ENCODE measurements at places on chromosomes 5 and 9.

DNA sequence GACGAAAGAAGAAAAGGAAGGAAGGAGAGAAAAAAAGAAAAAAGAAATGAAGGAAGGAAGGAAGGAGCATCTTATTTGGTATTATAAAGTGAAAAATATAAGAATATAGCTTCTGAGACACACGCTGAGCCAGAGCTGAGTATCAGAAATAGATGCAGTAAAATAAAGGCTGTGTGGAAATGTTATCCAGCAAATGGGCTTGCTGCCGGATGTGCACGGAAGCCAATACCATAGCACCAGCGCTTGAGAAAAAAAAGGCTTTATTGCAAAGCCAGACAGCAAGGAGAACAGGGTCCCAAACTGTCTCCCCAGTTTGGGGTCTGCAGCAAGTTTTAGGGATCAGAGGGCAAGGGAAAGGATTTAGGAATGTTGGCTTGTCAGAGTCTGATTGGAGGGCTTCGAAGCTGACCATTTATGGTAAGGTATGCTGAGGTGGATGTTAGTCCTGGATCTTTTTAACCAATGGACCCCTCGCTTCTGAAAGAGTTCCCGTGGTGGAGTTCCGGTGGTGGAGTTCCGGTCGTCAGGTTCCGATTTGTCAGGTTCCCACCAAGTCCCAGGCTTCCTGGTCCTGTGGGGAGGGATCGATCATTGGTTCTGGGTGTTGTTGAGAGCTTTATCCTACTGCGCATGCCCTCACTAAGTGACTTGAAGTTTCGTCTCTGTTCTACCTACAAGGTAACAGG is 70.4 kb downstream of the SFXN1 start:
- H3K27ac ChIP-seq: no peak overlapping the region
- no peaks in the 10 kb centered on the region for H3K4me1 ChIP-seq
- H3K4me3 ChIP-seq: no peak overlapping the region
- H3K27me3 ChIP-seq: peaks cover 16% of the 10 kb centered on the region
- H3K36me3 ChIP-seq: no peaks in the 10 kb centered on the region

DNA sequence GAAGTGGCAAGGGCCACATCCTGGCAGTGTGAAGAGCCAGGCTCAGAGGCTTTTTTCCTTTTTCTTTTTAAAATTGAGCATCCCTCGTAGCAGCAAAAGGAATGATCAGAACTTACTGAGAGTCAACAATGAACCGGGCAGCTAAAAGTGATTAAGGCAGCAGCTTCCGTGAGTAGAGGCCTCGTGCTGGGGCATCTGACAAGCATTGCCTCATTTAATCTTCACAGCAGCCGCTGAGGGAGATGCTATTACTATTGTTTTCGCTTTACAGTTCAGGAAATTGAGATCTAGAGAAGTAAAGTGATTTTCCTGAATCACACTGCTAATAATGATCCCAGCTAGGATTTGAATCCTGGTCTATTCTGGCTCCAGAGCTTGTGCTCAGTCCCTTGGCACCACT is 30.7 kb upstream of the PTGS1 start:
- H3K4me3 ChIP-seq: no peak overlapping the region
- DNase-seq: no peak
- peaks cover 7% of the 10 kb centered on the region for H3K4me1 ChIP-seq
- no peaks in the 10 kb centered on the region for H3K36me3 ChIP-seq
- H3K27me3 ChIP-seq: peaks cover 17% of the 10 kb centered on the region

GRCh38 chr9:4857163-4857810 is 64.5 kb downstream of the RCL1 start:
- no peak overlapping the region for H3K4me3 ChIP-seq
- H3K4me1 ChIP-seq: peaks cover 26% of the 10 kb centered on the region
- DNase-seq: no peak
- no peaks in the 10 kb centered on the region for H3K27me3 ChIP-seq
- H3K27ac ChIP-seq: no peak overlapping the region

- H3K4me3 ChIP-seq: no peak overlapping the region
- H3K4me1 ChIP-seq: peaks cover 7% of the 10 kb centered on the region
- no peak for DNase-seq
- no peaks in the 10 kb centered on the region for H3K27me3 ChIP-seq
- H3K36me3 ChIP-seq: no peaks in the 10 kb centered on the region
- H3K27ac ChIP-seq: no peak overlapping the region
These were observed 339.0 kb upstream of the KIF2A start for GRCh38 chr5:61966997-61967396.

DNA sequence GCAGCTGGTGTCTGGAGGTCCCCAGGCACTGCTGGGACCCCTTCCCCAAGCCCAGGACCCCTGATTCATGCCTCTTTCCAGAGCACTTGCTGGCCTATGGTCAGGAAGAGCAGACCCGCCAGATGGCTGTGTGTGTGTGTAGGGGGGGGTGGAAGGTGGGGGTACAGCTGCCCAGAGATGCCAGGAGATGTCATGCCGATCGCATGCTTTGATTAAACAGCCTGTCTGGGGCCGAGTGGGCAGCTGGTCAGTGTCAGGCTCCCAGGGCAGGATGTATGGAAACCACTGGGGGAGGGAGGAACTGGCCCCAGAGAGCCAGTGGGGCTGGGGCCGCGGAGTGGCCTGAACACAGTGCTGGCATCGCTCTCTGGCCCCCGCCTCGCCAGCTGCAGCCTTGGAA is 23.7 kb downstream of the RXRA start:
- no peaks in the 10 kb centered on the region for H3K36me3 ChIP-seq
- H3K27me3 ChIP-seq: peaks cover 3% of the 10 kb centered on the region
- DNase-seq: no peak
- no peak overlapping the region for H3K27ac ChIP-seq
- H3K4me1 ChIP-seq: no peaks in the 10 kb centered on the region

DNA sequence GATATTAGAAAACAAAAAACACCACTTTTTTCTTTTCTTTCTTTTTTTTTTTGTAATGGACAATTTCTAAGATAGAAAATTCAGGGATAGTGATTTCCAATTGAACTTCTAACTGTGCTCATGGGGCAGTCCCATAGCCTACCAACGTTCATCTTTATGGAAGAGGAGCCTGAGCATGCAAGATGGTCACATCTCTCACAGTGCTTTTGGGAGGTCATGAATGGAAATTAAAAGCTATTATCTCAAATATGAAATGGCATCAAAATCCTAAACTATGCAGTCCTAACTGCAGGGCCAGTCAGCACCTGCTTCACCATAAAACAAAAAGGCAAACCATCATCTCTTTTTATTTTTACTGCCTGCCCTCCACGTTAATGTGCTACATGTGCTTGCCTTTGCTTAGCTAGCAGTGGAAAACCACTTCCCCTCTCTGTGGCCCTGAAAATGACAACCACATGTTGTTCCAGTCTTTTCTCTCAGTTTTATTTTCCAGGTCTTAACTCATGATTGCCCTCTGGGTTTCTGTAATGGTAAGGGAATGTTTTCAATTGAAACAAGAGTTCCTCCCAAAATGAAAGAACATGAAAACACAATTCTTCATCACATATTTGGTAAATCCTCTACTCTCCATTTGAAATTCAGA is 16.7 kb downstream of the IFNB1 start:
- peak; percentile 62 for DNase-seq
- peak overlapping the region; percentile 18 for H3K4me3 ChIP-seq
- no peaks in the 10 kb centered on the region for H3K36me3 ChIP-seq

DNA sequence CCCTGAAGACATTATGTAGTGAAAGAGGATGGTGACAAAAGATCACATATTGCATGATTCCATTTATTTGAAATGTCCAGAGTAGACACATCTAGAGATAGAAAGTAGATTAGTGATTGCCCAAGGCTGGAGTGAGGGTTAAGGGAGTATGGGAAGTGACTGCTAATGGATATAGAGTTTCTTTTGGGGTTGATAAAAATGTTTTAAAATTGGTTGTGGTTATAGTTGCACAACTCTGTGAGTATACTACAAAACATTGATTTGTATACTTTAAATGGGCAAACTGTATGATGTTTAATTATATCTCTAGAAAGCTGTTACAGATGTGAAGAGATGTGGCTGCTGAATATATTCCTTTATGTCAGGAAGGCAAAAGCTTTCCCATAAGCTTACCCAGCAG is 202.8 kb downstream of the CCDC171 start:
- H3K27ac ChIP-seq: no peak overlapping the region
- H3K27me3 ChIP-seq: peaks cover 4% of the 10 kb centered on the region
- no peak overlapping the region for H3K4me3 ChIP-seq

- DNase-seq: no peak
- H3K4me1 ChIP-seq: peaks cover 78% of the 10 kb centered on the region
- H3K27ac ChIP-seq: peak overlapping the region; percentile 86
- peak overlapping the region; percentile 18 for H3K4me3 ChIP-seq
- peaks cover 7% of the 10 kb centered on the region for H3K36me3 ChIP-seq
These were observed 6.0 kb upstream of the CCIN start for GRCh38 chr9:36163049-36163785.

GRCh38 chr5:74938250-74938933 is 72.2 kb upstream of the FAM169A start:
- no peaks in the 10 kb centered on the region for H3K27me3 ChIP-seq
- no peak overlapping the region for H3K27ac ChIP-seq

GRCh38 chr9:123067136-123067535 is 33.7 kb downstream of the GPR21 start:
- H3K4me1 ChIP-seq: peaks cover 63% of the 10 kb centered on the region
- no peaks in the 10 kb centered on the region for H3K27me3 ChIP-seq
- H3K36me3 ChIP-seq: peaks cover 58% of the 10 kb centered on the region
- no peak overlapping the region for H3K4me3 ChIP-seq
- H3K27ac ChIP-seq: no peak overlapping the region

- H3K27me3 ChIP-seq: no peaks in the 10 kb centered on the region
- peaks cover 10% of the 10 kb centered on the region for H3K36me3 ChIP-seq
- peak overlapping the region; percentile 61 for H3K4me3 ChIP-seq
- DNase-seq: peak; percentile 73
- H3K27ac ChIP-seq: peak overlapping the region; percentile 68
These were observed 12.7 kb upstream of the THG1L start for GRCh38 chr5:157718519-157718918.

DNA sequence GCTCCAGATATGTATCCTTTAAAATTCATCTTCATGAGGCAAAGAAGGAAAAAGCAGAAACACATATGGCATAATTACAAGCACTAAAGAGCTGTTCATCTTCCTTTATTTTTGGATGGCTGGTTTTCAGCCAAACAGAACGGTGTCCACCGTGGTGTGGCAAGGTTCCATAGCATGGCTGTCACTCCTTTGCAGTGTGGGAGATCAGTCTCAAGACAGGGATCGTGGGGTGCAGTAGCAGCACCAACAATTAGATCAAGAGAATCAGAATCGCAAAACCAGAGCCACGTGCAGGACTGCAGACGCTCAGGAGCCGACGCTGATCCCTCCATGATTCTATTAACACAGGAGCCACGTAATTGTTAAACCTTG is 79.5 kb downstream of the SEMA4D start:
- DNase-seq: no peak
- no peak overlapping the region for H3K4me3 ChIP-seq
- peaks cover 8% of the 10 kb centered on the region for H3K4me1 ChIP-seq
- H3K27ac ChIP-seq: no peak overlapping the region
- H3K27me3 ChIP-seq: peaks cover 24% of the 10 kb centered on the region
- H3K36me3 ChIP-seq: no peaks in the 10 kb centered on the region

DNA sequence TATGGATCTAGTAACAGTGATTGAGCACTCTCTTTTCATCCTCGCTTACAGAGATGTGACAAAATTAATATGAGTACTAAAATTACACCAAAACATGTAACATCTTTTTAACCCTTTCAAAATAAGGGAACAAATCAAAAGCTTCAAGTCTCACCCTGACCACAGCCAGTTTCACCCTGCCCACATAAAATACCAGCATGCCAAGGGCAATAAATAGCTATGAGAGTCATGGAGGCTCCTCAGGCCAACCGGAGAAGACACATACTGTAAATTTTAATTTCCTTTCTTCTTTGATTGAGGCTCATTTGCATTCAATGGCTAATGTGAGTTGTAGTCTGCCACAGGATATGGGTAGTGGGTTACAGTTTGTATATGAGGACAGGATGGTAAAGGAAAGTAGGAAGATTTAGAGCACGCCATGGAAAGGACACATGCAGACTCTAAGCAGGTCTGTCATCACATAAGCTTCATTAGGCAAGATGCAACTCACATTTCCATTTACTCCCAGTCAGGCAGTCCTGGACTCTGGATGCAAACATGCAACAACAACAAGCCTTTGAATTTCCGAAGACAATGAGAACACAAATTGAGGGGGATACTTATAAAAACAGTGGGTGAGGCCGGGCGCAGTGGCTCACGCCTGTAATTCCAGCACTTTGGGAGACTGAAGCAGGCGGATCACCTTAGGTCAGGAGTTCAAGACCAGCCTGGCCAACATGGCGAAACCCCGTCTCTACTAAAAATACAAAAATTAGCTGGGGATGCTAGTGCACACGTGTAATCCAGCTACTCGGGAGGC is 11.3 kb downstream of the IL4 start:
- H3K4me1 ChIP-seq: peaks cover 12% of the 10 kb centered on the region
- H3K4me3 ChIP-seq: no peak overlapping the region
- no peak for DNase-seq
- no peaks in the 10 kb centered on the region for H3K36me3 ChIP-seq

- H3K4me1 ChIP-seq: no peaks in the 10 kb centered on the region
- H3K27ac ChIP-seq: no peak overlapping the region
- H3K27me3 ChIP-seq: peaks cover 3% of the 10 kb centered on the region
- no peak overlapping the region for H3K4me3 ChIP-seq
- no peaks in the 10 kb centered on the region for H3K36me3 ChIP-seq
These were observed 38.7 kb upstream of the SEMA4D start for GRCh38 chr9:89536600-89536999.

- H3K27me3 ChIP-seq: peaks cover 7% of the 10 kb centered on the region
- peaks cover 8% of the 10 kb centered on the region for H3K4me1 ChIP-seq
- peak overlapping the region; percentile 70 for H3K4me3 ChIP-seq
- no peak for DNase-seq
These were observed 33.9 kb downstream of the TRIP13 start for GRCh38 chr5:926417-927171.

- DNase-seq: no peak
- H3K36me3 ChIP-seq: no peaks in the 10 kb centered on the region
- peaks cover 26% of the 10 kb centered on the region for H3K4me1 ChIP-seq
- peak overlapping the region; percentile 87 for H3K4me3 ChIP-seq
These were observed 1.7 kb upstream of the EFNA5 start for GRCh38 chr5:107672211-107673038.

- no peaks in the 10 kb centered on the region for H3K36me3 ChIP-seq
- DNase-seq: no peak
- H3K4me3 ChIP-seq: no peak overlapping the region
- peaks cover 2% of the 10 kb centered on the region for H3K27me3 ChIP-seq
- no peak overlapping the region for H3K27ac ChIP-seq
These were observed 16.2 kb downstream of the CYFIP2 start for GRCh38 chr5:157282150-157282549.

DNA sequence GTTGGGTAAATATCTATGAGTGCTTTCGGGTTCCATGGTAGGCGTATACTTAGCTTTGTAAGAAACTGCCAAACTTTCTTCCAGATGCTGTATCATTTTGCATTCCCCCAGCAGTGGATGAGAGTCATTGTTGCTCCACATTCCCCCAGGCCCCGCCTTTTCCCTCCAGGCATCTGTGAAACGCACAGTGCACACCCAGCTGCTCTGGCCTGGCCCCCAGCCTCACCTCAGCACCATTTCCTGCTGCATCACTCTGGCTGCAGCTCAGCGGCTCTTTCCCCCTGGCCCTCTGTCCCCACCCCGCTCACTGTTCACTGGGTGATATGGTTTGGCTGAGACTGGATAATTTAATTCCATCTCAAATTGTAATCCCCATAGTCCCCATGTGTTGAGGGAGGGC is 76.6 kb upstream of the SPTLC1 start:
- no peaks in the 10 kb centered on the region for H3K36me3 ChIP-seq
- H3K4me1 ChIP-seq: peaks cover 29% of the 10 kb centered on the region
- no peaks in the 10 kb centered on the region for H3K27me3 ChIP-seq
- peak; percentile 44 for DNase-seq
- no peak overlapping the region for H3K4me3 ChIP-seq

GRCh38 chr5:72005671-72006070 is 101.6 kb upstream of the MAP1B start:
- no peaks in the 10 kb centered on the region for H3K4me1 ChIP-seq
- no peaks in the 10 kb centered on the region for H3K36me3 ChIP-seq
- DNase-seq: no peak
- H3K4me3 ChIP-seq: no peak overlapping the region
